ENCODE measurements at places on chromosomes 11 and 22.

DNA sequence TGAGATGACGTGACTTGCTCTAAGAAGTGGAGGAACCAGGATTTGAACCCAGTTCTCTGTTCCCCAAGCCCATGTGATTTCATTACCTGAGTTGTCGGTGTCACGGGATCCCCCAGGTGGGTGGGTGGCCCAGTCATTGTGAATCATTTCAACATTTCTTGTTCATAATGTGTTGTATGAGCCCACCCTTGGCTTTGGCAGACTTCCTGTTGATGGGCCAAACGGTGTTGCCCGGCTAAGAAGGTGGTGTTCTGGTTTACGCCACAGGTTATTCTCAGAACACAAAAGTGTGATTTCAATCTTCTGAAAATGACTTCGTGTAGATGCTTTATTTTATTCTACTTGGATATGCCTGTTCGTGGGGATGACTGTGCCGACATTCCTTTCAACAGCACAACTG is 21.6 kb upstream of the ST14 start:
- DNase-seq: no peak

DNA sequence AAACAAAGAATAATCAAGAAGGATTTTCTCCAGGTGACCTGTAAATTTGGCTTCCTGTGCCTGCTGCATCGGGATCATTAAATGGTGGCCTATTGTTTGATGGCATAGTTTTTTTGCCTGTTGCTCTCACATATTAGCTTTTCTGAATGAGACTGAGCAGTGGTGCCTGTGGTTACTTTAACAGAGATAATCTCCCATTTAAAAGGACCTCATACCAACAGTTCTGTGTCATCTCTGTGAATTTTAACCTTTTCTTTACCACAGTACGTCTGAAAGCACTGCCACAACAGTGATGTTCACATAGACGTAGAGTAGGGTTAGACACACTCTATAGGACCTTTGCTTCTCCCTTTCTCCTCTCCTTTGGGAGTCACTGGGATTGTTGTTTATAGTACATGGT is 22.9 kb upstream of the RCE1 start:
- no peak for DNase-seq

DNA sequence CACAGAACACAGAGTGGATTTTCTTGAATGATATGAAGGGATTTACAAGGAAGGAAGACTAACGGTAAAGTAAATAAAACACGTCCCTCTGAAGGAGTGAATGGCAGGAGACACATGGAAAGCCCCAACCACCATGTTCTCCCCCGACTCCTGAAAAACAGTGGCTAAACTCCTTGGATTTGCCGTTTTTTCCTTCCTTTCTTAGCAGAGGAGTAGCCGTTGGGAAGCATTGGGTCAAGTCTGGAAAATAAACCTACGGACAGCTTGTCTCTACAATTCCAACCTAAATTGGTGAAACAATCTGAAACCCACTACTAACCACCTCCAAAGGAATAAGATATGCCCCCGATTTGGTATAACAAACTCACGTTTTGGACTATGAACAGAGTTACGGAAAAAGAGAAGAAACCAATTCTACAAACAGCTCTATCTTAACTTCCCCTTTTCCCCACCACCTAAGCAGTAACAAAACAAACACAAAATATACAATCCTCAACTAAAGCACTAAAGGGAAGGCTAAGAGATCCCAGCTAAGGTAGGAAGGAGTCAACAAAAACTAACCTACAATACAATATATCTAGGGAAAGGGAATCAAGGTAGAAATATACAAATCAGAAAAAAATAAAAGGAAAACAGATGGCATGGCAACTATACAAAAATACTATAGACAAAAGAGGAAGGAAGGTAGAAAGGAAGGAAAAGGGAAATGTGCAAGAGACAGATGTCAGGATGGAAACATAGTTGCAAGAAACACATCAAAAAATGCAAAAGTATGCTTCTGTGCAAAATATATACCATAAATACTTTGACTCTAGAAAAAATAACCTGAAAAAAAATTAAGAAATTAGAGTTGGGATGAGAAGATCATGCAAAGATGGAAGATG is 43.8 kb upstream of the LYVE1 start:
- no peak for DNase-seq

DNA sequence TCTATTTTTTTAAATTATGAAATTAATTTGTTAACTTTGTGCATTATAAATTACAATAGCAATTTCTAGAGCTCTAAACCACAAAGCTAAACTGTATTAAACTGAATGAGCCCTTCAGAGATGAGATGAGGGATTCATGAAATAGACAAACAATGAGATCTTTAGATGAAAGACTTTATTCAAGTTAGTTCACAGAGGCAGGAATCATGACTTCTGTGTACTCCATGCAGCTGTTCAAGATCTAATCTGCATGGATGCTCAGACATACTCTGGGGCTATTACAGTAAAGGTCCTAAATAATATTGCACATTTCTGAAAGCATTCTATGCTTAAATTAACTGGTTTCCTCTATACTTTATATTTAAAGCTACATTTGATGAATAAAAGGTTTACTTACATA is 122.7 kb downstream of the FCHSD2 start:
- no peak for DNase-seq

DNA sequence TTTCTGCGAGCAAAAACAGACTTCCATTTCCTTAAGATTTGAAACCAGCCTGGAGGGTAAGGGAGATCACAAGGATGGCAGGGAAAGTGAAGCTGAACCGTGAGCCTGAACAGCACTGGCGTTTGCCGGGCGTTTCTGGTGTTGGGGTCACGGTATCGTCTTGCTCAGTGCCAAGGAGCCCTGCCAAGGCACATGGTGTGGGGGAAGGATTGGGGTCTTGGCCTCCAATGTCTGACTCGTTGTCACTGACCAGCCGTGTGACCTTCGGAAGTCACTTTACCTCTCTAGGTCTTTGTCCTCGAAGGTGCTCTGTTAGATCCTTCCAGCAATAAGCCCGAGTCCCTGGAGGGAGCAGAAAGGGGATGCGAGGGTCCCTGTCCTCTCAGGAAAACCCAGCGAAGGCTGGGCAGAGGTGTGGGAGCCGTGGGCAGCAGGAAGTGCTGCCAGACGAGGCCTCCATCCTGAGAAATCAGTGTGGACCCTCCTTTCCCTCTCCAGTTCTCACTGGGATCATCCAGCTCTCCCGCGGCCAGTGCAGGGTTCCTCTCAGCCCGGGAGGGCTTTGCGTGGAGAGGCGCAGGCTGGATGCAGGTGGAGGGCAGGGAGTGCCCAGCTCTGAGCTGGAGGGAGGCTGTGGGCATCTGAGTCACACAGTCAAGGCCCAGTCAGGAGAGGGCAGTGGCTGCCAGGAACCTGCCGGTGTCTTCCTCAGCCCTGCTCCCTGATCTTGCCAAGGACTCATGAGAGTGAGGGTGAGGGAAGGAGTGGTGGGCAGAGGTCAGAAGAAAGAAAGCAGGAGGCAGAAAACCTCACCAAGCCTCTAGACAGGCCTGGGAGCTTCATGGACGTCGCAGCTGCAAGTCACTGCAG is 18.9 kb downstream of the TOM1 start:
- DNase-seq: no peak

GRCh38 chr11:61309739-61310138 is 14.6 kb upstream of the VWCE start:
- no peak for DNase-seq

DNA sequence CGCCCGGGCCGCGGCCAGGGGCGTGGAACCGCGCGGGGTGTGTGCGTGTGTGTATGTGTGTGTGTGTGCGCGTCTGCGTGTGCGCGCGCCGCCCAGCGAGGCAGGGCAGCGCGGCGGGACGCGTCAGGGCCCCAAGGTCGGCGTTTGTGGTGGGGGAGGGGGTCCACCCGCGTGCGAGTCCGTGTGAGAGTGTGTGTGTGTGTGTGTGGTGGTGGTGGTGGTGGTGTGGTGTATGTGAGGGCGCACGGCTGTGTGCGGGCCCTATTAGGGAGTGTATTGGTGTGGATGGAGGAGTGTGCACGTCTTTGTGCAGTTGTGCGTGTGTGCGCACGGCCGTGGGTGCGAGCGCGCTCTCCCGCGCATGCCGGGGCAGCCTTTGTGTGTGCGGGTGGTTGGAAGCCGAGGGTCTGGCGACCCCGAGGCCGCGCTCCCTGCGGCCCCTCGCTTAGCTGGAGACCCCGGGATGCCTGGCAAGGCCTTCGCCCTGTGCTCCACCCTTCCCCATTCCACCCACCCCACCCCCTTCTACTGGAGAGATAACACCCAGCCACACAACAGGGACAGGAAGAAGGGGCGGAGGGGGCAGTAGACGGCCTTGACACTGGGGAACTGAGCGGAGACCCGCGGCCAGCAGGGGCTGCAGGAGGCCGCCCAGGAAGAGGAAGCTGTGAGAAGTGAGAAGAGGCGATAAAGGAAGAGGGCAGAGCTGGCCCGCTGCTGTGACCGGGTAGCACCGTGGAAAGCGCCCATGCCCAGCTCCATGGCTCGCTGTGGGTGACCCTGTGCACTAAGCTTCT is 528 bp upstream of the ARRB1 start:
- no peak for DNase-seq

DNA sequence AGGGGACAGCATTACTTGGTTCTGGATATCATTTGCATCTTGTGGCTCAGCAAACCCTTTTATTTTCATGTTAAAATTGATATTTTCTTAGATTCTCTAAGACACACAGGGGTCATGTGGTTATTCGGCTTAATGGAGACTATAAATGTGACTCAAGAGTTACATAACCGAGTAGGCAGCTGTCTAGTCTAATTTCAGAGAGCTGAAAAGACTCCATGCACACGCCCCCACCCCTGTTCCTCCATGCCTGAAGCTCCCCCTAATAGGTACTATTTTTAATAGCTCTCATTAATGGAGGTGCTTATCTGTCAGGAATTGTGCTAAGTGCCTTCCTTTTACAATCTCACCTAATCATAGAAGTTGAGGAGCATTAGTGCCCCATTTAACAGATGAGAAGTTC is 189.2 kb upstream of the ARHGAP20 start:
- no peak for DNase-seq

DNA sequence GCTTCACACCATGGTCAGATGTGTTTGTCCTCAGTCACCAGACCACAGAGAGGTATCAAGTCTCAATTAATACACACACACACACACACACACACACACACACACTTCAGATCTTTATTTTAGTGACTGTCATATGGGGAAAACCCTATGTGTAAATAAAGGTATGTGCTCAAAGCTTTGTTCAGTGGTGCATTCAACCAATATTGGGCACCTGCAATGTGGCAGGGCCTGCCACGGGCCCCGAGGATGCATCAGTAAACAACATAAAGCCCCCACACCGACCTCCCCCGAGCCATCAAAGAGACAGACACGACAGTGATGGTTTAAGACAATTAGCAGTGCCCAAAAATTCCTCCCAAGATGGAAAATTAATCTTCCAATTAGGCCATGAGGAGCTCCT is 51.6 kb downstream of the SHANK2 start:
- DNase-seq: no peak
